PC-9 (cell line): ENCODE measurements at places on chromosomes 3 and 15.

DNA sequence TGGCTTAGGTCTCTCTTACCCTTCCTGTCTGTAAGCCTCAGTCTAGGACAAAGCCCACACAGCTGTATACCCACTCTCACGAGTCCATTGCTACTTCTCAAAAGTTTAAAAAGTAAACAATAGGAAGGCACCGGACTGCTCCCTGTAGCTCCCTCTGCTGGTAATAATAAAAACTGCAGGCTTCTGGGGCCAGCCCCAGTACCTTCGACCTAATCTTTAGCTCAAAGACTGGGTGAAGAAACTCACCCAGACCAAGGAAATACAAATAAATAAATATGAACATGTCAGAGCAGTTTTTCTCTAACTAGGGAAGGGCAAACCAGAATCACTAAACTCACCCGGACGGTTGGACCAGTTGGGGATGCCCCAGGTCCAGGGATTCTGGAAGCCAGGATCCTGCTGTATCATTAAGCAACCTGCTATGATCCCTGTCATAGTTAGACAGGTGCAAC is 5.0 kb downstream of the FAM219B start:
- DNase-seq: peak; percentile 71

- DNase-seq: no peak
These were observed 69.9 kb upstream of the DLG1 start for GRCh38 chr3:197368330-197368729.

DNA sequence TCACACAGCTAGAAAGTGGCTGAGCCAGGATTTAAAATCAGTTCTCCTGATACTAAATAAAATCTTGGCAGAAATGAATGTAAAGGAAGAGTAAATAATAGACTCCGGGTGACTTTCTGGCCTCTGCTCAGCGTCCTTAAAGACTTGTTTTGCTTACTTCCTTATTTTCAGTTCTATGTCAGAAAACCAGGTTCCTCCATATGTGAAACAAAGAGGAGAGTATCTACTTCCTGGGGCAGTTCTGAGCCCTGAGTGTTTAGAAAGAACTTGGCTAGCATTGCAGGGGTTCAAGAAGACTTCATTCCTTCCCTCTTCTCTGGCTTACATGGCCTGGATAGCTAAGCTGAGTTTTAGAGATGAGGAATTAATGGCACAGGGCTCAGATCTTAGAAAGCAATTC is 222.8 kb upstream of the TLE3 start:
- no peak for DNase-seq

- no peak for DNase-seq
These were observed 101.5 kb downstream of the ATP8B4 start for GRCh38 chr15:50017522-50017921.

GRCh38 chr3:184540777-184541681 is 20.6 kb upstream of the EPHB3 start:
- DNase-seq: peak; percentile 75

DNA sequence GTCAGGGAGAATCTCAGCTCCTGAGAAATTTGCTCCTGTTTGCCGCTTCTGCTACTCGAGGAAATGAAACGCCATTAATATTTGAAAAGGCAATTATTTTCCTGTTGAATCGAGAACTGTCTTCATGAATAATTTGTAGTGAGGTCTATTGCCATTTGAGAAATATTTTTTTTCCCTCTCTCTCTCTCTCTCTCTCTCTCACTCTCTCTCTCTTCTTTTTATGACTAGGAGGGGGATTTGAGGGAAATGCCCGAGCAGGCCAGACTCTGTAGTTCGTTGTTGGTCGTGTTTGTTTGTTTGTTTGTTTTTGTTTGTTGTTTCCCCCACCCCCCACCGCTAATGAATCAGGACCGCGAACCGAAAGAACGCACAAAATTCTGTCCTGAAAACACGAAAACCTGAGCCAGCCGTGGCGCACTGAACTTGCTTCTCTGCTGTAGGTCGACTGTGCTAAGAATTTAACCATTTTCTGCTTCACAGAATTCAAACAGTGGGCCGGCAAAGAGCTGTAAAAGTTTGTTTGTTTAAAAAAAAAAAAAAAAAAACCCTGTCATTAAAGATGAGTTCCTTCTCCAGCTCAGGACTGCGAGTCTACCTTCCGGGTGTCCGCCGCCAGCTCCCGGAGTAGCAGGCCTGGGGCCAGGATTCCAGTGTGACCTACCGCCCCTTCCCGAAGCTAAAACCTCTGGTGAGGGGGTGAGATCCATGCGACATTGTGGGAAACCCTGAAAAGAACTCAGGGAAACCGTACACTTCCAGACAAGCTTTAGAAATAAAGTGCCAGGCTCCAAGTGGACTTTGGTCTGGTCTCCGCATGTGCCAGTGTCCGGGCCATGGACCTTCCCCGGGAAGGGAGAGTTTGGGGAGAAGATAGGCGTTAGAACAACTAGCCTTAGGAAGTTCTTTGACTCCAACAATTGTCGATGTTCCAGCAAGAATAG is 12.1 kb downstream of the ZIC4 start:
- DNase-seq: no peak
